ENCODE measurements at places on chromosomes 7 and 10.
A peak's percentile ranks its signal among the peaks of the same experiment; 100 is the strongest.

DNA sequence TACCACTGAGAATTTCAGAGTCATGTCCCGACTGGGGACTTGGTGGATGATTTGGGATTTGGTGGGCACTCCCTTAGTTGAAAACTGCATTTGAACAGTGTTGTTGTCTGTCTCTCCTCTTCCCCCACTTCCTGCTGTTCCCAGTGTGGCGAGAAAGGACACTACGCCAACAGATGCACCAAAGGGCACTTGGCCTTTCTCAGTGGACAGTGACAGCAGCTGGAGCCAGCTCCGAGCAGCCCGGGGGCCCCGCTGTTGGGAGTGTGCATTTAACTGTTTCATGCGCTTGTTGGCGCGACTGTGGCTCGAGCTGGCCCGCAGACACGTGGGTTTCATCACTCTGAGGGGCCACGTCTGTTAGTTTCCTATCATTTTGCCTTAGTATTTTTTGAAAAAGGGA is 9.7 kb downstream of the ATP5MF start:
- no peak for DNase-seq

- no peak for DNase-seq
Measured at GRCh38 chr10:79490400-79491142, 21.8 kb upstream of the EIF5AL1 start.

- DNase-seq = peak; percentile 50
Measured at GRCh38 chr7:9324513-9324912, 891.1 kb downstream of the NXPH1 start.

GRCh38 chr10:103278862-103279298 is 1.9 kb downstream of the INA start:
- DNase-seq = peak; percentile 19

GRCh38 chr10:77359287-77359691 is 278.3 kb downstream of the KCNMA1 start:
- DNase-seq = no peak

DNA sequence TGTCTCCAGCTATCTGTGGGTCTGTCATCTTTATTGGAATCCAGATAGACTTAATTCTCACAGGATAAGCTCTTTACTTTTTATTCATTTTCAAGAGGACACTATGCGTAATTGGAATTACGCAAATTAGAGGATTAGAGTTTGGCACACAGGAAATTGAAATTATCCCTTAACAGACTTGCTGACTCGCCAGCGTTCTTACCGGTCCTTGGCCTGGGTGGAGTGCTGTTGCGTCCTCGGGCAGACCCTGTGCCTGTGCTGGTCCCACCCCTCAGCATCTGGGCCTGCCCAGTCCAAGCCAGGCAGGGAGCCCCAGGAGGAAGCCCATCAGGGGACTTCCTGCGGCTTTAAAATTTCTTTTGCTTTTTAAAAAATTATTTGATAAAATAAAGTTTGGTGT is 101.8 kb downstream of the MKI67 start:
- no peak for DNase-seq

- no peak for DNase-seq
Measured at GRCh38 chr7:17532861-17533404, 234.5 kb downstream of the AHR start.

DNA sequence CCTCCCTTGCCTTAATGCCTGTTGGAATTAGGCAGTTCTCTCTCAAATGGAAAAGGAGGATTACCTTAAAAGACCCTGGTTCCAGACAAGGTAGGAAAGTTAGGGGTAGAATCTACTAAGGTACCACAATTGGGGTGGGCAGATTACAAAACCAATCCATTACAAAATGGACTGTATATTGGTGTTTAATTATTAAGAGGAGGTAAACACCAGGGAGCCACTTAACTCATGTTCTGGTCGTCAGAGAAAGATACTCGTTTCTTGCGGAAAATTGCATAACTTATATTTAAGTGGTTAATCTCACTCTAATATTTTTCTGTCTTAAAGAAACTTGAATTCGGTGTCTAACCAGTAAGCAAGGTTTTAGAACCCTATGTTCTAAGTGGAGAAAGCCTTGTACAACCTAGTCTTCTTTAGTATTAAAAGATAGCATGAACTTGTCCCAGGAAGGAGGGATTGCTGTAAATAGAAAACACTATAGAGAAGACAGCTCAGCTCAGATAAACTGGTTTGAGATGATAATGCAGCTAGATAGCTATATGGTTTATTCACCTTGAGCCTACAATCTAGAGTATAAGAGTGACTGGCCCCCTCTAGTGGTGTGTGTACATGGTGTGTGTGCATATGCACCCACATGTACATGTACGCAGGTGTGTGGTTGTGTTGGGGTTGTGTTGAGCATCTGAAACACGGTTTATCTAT is 58.0 kb upstream of the STRIP2 start:
- DNase-seq = no peak

DNA sequence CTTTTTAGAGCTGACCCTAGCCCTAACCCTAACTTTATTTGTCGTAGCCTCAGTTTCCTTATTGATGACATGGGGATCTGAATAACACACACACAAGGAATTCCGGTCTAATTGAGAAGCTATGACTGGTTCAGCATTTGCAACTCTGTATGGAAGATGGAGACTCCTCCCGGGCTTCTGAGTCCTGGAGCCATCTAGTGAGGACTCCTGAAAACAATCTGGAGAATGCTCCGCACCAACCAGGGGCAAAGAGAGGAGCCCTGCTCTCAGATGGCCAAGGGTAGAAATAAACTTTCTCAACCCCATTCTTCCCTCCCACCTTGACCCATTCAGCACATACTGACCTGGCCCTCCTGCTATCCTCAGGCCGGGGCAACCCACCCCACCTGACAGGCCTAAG is 26.4 kb downstream of the MBL2 start:
- DNase-seq = no peak

GRCh38 chr10:121611393-121612159 is 13.3 kb upstream of the FGFR2 start:
- DNase-seq = no peak

DNA sequence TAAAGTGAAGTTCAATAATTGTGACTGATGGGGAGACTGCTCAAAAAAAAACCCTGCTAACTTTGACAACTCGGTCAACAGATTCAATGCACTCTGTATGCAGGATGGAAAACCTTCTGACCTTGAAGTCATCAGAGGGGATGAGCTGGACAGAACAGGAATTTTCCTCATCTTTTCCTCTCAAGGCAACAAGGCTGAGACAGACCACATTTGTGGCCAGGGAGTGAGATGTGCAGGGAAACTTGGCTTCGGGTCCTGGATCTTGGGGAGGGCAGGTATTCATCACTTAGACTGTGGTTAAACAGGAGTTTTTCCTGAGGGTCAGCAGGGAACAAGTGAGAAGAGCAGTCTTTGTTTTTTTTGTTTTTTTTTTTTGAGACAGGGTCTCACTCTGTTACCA is 100.6 kb downstream of the BAMBI start:
- no peak for DNase-seq

- no peak for DNase-seq
Measured at GRCh38 chr7:116521046-116521664, 3.7 kb upstream of the CAV1 start.

- DNase-seq = no peak
Measured at GRCh38 chr7:140581411-140581810, 59.2 kb downstream of the DENND2A start.

DNA sequence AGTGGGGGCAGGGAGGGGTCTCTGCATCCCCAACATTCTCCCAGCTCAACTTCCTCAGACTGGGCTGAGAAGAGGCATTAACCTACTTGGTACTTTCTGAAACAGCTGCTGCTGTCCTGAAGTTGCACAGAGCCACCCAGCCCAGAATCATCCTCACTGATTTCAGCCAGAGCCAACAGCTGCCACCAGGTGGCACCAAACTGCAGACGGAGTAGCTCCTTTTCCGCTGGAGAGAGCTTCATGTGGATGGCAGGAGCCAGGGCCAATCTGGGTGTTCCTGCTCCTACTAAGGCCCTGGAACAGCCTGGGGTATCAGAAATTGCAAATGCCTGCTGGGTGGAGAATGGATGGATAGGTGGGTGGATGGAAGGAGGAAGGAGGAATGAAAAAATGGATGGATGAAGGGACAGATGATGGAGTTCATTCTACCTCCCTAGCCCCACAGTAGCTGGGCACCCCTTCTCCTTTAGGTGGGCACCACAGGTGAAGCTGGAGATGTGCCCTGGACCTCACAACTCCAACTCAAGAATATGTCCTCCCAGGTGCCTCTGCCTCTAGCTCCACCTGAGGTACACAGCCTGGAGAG is 11.8 kb upstream of the DRGX start:
- peak; percentile 47 for DNase-seq

- DNase-seq = no peak
Measured at GRCh38 chr7:150413640-150414081, 34.5 kb downstream of the ZNF775 start.

GRCh38 chr7:47945261-47946015 is 2.8 kb downstream of the PKD1L1 start:
- DNase-seq = peak; percentile 15

DNA sequence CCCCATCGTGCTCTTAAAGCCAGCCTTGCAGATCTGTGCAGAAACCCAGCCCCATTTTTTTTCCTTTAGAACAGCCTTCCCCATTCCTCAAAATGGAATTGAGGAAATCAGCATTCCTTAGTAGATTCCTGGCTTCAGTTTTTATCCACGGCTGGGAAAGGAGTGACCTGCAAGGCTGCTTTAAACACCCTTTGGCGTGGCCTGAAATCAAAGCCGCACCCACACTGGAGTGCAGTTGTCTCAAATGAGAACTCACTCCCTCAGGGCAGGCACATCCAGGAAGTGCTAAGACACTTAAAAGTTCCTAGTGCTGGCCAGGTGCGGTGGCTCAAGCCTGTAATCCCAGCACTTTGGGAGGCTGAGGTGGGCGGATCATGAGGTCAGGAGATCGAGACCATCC is 34.8 kb downstream of the HTR5A start:
- DNase-seq = no peak

GRCh38 chr10:23568996-23569395 is 130.1 kb downstream of the OTUD1 start:
- no peak for DNase-seq

GRCh38 chr7:122535086-122535485 is 163.8 kb downstream of the RNF133 start:
- no peak for DNase-seq

DNA sequence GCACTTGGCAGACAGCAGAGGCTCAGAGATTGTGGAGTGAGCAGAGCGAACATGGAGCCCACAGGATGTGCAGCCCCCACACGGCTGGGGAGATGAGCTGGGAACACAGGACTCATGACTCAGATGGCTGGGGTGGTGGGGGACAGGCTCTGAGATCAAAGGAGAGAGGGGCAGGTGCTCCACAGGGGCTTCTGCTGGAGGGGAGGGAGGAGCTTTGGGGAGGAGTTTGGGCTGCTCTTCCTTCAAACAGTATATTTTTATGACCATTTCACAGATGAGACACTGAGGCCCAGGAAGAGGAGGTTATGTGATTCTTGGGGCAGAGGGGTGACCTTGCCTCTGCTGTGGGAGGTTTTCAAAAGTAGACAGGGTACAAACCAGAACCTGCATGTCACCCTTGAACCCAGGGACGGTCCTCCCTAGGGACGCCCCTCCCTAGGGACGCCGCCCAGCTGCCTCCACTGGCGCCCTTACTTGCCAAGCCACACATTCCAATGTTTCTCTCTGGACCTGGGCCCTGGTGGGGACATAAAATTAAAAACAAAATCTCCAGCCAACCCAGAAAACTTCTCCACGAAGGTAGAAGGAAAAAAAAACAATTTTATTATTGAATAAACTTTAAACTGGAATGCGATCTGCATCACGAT is 981 bp upstream of the CRYGN start:
- no peak for DNase-seq

All from LNCaP clone FGC (cell line).